ENCODE measurements at places on chromosomes 12 and 14. TPM values are rescaled to one million over a fixed set of nuclear protein-coding genes. Genes with fewer than 3 reads are reported as not detected.

GRCh38 chr12:75157385-75157784, 52.3 kb downstream of the KCNC2 start:
- no peak for DNase-seq

DNA sequence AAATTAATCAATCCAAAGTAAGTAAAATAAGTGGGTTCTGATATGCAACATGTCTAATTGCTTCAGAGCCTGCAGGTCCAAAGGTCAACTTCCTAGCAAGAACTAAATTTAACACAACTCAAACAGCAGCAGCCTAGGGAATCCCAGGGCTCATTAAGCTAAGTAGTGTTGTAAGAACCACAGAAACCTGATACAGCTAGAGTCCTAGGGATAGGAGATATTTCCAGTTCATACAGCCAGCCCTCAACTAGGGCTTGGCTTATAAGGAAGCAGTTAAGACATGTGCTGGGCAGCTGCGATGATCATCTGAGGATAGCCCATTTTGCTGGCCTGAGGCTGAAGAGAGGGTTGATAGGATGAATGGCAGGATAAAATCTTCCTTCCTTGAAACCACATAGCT, at the start of gene OR4Q3:
OR4Q3 (plus strand) TSS at position 316 of the 400 bp plus-strand sequence.
- no peak for DNase-seq

DNA sequence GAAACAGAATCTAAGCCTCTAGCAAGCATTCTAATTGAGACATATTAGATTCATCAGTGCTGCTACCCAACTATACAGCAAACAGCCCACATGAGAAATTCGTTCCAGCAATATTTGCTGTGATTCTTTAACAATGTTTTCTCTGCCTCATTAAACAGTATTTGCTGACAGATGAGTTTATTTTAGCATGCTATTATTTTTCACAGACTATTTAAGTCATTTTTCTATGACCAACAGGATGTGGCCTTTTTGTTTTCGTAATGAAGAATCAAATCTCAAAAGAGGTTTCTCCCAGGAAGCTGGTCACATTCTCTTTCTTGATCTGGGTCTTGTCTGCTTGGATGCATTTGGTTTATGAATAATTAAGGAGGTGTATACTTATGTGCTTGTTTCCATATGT, 23.2 kb upstream of the SERPINA12 start:
- no peak for DNase-seq

GRCh38 chr12:104485651-104486362, 29.1 kb downstream of the CHST11 start:
- no peak for DNase-seq

DNA sequence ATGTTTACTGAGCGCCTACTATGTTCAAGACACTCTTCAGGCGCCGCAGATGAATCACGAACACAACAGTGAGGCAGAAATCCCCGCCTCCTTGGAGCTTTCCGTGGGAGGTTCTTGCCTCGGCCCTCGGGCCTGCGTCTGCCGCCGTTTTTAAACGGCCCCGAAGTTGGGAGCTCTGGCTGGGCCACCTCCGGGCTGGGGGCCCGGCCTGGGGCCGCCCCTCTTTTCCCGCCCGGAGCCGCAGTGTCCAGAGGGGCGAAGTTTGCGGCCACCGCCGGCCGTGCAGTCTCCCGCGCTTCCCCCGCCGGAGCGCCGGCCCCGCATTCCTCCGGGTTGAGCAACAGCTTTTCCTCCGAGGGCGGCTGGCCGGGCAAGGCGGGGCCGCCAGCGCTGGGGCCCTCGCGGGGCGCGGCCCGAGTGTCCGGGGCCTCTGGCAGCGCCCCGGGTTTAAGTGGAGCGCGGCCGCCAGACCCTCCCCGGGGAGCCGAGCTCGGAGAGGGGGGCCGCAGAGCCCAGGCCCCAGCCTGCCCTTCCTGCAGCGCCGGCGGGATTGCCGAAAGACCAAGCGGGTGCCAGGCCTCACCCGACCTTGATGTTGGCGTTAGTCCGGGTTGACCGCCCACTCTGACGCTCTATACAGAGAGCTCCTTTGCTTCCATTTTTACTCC, 18.7 kb upstream of the CTDSP2 start:
- DNase-seq, result peak; percentile 83

DNA sequence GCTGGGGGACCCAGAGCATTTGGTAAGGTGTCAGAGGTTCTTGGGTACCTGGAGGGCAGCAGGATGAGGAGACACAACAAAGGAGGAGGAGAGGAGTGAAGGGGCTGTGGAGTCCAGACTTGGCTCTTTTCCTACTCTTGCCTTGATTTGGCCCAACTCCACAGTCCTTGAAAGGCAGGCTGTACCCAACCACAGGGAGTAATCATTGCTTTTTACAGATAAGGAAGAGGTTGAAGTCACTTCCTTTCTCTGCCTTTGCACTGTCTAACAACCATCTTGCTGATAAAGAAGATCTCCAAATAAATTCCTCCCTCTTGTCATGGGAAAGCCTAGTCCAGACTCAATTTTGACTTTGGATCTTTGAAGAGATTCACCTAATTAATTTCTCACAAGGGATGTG, 226.8 kb upstream of the HMGA2 start:
- no peak for DNase-seq

GRCh38 chr12:6927379-6928021, at the start of gene ATN1:
Gene ATN1, plus strand, starts transcription at chr12:6927959. Its CDS starts 6,043 bp downstream, at chr12:6934002.
- DNase-seq, result peak; percentile 97

DNA sequence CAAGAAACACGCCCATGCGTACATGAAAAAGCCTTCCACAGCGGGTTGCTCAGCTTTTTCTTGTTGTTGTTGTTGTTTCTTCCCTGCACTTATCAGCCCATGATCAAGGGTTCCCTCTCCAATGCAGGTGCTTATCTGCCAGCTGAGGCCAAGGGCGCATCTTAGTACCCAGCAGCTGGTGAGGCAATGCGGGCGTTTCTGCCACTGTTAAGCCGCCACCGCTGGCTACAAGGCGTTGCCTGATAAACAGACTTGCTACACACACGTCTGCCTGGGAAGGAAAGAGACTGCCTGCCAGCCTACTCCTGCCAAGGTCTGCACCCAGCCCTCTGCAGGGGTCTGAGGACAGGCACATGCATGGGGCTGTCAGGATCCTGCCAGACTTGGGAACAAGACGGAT, 345.9 kb downstream of the BCL11B start:
- DNase-seq, result no peak

Gene PMCH
- total RNA-seq, result not detected

Measured in GM23338 (cell line).